GM18507 (cell line): ENCODE measurements at places on chromosomes 2 and 18.

GRCh38 chr2:95008306-95008705 lies 17.2 kb upstream of the MAL start:
- DNase-seq = no peak

DNA sequence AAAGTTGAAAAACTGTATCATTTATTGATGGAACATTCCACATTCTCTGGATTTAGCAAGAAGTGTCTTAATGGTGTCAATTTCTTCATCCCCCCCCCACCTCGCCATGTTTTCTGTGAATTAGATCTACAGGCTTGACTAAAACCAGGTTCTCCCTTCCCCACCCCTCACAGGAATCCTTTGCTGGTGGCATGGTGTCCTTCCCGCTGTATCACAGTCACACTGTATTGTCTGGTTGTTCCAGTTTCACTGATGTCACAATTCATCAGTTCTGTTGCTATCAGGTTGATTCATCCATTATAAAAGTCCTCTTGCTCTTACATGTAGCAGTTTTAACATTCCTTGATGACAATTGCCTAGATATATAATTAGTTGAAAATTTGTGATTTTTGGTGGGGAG lies 6.1 kb upstream of the SNORC start:
- DNase-seq = no peak

GRCh38 chr18:58046093-58046793 lies 2.2 kb downstream of the NEDD4L start:
- no peak for DNase-seq

GRCh38 chr18:76524900-76525698 lies 30.1 kb upstream of the ZNF516 start:
- no peak for DNase-seq

DNA sequence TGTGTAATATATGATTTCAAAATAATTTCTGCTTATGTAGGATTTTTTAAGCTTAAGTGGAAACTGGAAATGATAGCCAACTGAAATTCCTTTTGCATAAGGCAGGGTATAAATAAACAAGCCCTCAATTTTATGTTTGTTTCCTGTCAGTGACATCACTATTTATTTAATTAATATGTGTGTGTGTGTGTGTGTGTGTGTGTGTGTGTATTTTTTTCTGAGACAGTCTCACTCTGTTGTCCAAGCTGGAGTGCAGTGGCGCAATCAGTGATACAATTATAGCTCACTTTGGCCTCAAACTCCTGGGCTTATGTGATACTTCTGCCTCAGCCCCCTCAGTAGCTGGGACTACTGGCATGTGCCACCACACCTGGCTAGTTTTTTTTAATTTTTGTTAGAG lies 29.3 kb upstream of the CYP20A1 start:
- DNase-seq = no peak

- DNase-seq = no peak
Observed at GRCh38 chr2:166328147-166328546, 47.6 kb downstream of the SCN9A start.

- no peak for DNase-seq
Observed at GRCh38 chr18:48689548-48689947, 150.7 kb downstream of the CTIF start.

GRCh38 chr18:33580546-33580945 lies 2.5 kb downstream of the ASXL3 start:
- no peak for DNase-seq

DNA sequence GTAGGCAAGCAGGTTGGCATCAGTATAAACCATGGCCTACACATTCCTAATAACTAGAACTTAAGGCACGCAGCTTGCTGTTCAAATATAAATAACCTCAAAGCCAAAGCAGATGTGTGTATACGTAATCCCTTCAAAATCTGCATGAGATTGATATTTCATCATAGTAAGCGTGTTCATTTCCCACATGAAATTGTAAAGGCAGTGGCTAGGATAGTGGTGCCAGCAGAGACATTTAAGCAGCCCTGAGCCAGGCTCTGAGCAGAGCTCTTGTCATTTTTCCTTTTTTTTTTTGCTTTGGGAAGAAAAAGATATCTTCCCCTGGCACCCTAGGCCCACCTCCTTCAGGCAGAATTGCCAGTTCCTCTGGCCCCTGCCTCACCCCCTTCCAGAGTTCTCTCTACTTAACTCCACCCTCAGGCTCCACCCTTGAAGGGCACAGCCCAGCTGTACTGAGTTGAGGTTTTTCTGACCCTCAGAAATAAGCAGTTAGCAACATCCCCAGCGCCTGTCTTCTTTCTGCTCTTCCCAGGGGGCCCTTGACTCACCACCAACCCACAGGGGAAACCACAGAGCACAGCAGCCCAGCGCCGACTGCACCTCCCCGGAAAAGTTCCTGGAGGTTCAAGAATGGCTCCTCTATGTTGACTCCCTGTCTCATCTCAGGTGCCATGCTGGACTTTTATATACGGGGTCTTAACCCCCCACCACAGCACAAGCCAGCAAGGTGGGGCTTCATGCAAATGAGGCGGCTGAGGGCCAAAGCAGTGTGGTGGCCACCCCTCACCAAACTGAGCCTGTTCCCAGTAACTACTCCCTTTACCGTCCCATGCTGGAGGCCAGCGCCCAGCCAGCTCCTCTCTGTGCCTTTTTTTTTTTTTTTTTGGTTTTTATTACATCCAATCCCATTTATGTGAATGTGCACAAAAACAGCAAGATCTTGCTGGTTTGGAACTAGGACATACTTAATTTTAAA lies 84.7 kb downstream of the EHD3 start:
- peak; percentile 3 for DNase-seq
